ENCODE measurements at places on chromosomes 12 and 14.

DNA sequence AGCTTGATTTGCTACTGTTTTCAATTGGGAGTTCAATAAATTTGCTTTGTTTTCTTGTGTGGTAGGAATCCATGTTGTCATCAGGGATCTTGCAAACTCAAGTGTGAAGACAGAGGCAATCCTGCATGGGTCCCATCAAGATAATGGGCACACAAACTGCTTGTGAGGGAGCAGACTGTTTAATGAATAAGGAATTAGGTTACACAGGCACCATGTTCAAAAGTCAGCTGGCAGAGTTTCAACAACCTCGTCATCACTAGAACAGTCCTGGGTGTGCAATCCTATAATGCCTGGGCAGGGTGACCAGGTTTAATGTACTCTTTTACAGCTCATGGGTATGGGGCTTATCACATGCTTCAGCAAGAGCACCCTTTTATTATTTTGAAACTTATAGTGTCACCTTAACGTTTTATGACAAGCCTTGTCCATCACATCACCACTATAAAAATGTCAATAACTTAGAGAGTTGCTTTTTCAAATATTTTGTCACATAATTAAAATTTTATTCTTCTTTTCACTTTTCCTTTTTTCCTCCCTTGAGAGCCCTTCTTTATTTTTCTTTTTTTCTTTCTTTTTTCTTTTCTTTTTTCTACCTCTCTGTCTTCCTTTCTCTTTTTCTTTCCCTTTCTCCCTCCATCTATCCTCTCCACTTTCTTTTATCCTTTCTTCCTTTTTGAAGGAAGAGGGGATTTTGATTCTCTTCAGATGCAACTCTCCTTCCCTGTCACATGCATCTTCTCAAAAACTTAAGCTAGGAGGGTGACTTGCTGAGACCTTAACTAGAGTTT lies 252.2 kb upstream of the ATP2B1 start:
- no peak for DNase-seq

DNA sequence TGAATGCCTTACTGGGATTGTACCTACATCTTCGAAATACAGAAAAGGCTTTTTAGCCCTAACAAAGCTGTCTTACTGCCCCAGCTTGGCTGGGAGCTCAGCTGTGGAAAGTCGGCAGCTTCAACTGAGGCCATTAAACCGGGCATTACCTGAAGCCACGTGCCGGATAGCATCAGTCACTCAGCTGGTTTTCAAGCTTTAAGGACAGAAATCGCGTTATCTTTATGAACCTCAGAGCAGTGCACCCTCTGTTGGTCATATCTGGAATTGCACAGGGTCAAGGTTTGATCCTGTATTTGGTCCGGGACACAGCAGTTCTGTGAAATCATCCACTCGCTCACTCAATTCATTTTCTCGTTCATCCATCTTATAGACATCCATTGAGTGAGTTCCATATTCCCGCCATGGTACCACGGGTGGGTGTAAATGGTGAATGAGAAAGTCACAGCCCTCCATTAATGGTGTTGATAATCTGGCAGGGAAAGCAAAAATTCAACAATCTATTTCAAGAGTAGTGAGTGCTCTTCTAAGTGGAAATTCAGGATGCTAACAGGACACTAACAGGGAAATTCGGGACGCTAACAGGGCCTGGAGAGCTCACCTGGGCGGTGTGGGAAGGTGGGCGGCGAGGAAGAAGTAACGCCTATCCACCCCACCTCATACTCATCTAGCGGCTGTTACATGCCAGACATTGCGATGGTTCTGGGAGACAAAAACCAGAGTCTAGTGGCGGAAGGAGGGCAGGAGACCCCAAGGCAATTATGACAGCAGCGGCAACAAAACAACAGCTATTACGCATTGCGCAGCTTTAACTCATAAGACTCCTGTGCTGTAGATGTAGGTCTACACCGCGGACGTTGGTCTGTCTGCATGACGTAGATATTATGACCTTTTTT lies 60.6 kb upstream of the TCL1A start:
- peak; percentile 64 for DNase-seq

GRCh38 chr12:109199324-109199723 lies 82.9 kb downstream of the ACACB start:
- no peak for DNase-seq

GRCh38 chr14:92619671-92620456 lies 106.3 kb downstream of the RIN3 start:
- no peak for DNase-seq

GRCh38 chr12:105705765-105706164 lies 375.3 kb downstream of the C12orf75 start:
- peak; percentile 28 for DNase-seq

GRCh38 chr12:65152012-65152411 lies 17.4 kb upstream of the LEMD3 start:
- no peak for DNase-seq

GRCh38 chr14:22448035-22448904 lies 140.8 kb downstream of the DAD1 start:
- DNase-seq = no peak

- DNase-seq = no peak
Observed at GRCh38 chr12:34311337-34311736, 289.0 kb downstream of the ALG10 start.

- no peak for DNase-seq
Observed at GRCh38 chr14:105196265-105196960, 15.3 kb upstream of the NUDT14 start.

DNA sequence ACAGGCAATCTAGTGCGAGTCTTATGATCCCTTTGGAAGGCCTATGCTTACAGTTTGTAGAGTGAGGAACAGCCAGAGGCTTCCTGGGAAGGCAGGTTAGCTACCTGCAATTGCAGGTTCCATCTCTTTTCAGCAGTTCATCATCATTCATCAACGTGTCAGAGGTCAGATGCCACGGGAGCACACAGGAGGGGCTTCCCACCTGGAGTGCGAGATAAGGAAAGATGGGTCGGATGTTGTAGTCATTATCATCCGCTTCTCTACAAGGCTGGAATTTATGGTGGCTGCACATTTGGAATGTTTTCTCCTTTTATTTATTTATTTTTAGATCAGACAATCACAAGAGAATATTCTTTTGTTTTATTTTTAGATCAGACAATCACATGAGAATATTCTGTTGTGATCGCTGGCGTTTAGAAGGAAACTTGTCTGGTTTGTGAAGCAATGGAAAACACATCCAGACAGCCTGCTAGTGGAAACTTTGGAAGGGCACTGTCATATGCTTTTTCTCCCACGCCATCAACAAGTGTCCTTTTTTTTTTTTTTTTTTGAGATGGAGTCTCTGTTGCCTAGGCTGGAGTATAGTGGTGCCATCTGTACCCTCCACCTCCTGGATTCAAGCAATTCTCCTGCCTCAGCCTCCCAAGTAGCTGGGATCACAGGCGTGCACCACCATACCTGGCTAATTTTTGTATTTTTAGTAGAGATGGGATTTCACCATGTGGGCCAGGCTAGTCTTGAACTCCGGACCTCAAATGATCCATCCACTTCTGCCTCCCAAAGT lies 1.9 kb upstream of the BICD1 start:
- no peak for DNase-seq

DNA sequence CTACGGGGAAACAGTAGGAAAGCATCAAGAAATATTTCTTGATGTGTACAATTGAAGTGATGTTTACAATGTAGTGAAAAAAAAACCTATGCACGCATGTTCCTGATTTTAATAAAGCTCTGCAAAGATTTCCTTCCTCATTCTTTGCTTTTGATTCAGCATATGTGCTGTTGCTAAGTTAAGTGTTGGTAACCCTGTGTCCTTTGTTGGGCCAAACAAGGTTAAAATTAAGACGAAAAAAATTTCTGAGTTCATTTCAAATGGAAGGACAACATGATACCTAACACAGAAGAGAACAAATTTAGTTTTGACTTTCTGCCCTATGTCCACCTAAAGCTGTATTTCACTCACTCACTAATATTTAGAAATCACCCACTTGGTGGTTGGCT lies 62.8 kb downstream of the PPP2R5C start:
- DNase-seq = no peak

- DNase-seq = peak; percentile 68
Observed at GRCh38 chr12:121443193-121443870, 43.4 kb downstream of the RNF34 start.

GRCh38 chr12:28872654-28873268 lies 276.3 kb upstream of the FAR2 start:
- DNase-seq = peak; percentile 24

GRCh38 chr12:59403259-59403932 lies 192.4 kb upstream of the SLC16A7 start:
- peak; percentile 58 for DNase-seq

- no peak for DNase-seq
Observed at GRCh38 chr14:29321646-29322045, 555.1 kb downstream of the FOXG1 start.

- DNase-seq = no peak
Observed at GRCh38 chr14:60968099-60968498, 12.8 kb downstream of the TRMT5 start.

- DNase-seq = no peak
Observed at GRCh38 chr12:108773798-108774788, 42.8 kb upstream of the CORO1C start.

DNA sequence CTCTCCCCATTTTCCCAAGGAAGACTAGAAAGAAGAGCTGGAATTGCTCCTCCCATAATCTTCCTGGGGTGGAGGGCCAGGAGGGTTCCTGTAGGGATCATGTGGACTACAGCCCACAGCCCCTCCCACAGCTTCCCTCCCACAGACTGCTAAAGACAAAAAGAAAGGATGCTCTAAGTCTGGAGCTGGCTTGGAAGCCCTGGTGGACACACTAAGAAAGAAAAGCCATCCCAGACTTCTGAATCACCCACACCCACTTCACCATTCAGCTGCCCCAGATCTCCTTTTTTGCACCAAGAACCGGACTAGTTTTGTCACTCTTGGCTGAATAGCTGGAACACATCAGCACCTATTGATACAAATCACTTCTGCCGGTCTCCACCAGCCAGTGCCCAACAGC lies 56.8 kb upstream of the PLXNC1 start:
- no peak for DNase-seq

DNA sequence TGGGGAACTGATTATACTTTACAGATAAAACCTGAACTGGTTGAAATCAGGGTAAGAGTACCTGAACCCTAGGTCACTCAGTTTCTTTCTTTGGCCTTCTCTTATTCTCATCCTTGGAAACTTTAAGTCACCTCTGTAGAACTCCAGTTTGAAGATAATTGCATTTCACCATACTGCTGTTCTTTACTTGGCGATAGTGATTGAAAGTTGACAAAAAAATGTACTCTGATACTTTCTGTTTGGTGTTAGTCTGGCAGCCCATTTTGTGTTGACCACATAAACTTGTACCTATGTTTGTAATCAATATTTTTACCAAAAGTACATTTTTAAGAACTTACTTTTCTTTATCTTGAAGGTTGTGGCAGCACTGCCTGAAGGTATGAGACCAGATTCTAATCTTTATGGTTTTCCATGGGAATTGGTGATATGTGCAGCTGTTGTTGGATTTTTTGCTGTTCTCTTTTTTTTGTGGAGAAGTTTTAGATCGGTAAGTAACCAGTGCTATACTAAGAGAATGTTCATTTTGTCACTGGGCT lies 42.9 kb downstream of the MIA2 start:
- no peak for DNase-seq

- no peak for DNase-seq
Observed at GRCh38 chr12:15020156-15020555, 47.3 kb downstream of the PDE6H start.

- DNase-seq = no peak
Observed at GRCh38 chr12:95942101-95942523, 302 bp downstream of the CCDC38 start.

GRCh38 chr14:102646615-102647014 lies 54.2 kb downstream of the RCOR1 start:
- DNase-seq = no peak

DNA sequence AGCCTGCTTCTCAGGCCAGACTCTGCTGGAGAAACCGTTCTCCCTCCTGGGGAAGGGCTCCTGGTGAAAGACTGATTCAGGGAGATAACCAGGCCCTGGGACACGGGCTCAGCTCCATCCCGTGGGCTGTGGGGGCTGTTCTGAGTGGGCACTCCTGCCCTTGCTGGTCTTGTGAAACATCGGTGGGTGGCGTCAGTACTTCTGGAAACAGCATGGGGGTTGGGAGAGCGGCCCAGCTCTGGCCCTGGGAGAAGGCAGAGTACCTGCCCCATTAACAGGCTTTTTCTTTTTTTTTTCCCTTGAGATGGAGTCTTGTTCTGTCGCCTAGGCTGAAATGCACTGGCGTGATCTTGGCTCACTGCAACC lies 786 bp downstream of the SLC25A47 start:
- no peak for DNase-seq

- no peak for DNase-seq
Observed at GRCh38 chr14:56125772-56126636, 7.8 kb downstream of the PELI2 start.
